ENCODE measurements at places on chromosomes 11 and 22.

DNA sequence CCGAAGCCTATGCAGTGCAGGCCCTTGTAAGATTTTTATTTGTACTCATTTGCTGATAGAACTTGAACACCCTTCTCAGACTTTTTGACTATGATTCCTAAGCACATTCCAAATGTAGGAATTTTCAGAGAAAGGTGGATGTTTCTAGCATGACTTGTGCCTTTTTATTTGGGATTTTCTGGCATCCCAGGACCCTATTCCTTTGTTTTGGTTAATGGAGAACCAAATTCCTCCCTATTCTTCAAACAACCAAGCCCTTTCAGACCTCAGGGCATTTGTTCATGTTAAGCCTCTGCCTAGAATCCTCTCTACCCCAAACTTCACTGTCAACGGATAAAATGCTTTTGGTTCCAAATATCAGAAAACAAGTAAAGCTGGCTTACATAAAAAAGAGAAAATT lies 371.1 kb downstream of the DDX10 start:
- DNase-seq = no peak

DNA sequence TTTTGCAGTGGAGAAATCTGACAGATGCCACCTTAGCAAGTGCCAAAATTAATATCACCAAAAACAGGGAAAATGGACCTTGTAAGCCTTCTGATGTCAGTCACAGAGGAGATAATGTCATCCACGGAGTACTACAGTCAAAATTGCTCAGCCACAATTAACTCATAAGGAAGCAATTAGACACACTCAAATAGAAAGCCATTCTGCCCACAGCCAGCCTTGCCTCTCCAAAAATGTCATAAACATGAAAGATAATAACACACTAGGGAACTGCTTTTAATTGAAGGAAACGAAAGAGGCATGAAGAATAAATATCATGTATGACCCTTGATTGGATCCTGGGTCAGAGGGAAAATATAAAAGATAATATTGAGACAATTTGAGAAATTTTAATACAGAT lies 505.6 kb upstream of the API5 start:
- DNase-seq = no peak

GRCh38 chr22:30266445-30267381 lies at the start of gene OSM:
TSS of gene OSM (minus strand) at chr22:30266851. CDS start at chr22:30266799, 52 bp downstream.
- DNase-seq = peak; percentile 76

DNA sequence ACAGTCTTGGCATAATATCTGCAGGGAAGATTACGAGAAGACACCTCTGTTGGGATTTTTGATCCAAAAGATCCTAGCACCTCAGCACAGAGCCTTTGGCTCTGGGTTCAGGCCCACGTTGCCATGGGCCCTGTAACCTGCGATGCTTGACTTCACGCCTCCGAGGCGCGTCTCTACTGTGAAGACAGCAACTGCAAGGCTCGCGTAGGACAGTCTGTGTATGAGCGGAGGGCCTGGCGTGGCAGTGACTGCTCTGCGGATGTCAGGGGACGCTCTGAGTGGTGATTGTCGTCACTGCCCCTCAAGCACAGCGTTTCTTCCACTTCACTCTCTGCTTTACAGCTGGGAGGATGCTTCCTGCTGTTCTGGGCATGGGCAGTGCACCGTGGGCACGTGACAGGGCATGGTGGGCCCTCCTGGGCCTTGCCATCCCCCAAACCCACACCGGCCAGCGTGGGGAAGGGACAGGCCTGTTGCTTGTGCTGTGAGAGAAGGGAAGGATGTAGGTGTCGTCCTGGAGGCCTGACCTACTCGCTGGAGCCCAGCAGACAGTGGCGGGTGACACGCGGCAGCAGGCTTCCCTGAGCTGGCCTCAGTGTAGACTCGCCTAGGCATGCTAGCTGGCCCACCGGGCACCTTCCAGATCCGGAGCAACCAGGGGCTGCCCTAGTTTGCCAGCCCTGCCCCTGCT lies 26.5 kb downstream of the GLB1L2 start:
- no peak for DNase-seq

DNA sequence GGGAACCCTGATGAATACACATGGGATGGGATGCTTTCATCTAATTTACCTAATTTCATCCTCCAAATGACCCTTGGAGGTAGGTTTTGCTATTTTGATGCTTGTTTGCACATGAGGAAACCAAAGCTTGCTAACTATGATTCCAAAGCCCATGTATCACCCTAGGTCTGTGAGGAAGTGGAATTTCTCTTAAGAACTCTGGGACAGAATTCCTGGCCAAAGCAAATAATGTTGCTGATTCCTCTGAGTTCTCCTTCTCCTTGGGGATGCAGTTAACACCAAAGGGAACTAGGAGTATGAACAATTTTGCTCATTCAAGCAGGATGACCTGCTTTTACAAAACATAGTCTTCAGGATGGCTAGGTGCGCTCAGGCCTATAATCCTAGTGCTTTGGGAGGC lies 80.0 kb downstream of the KCNC1 start:
- DNase-seq = no peak

GRCh38 chr22:25497716-25498115 lies 66.8 kb upstream of the GRK3 start:
- DNase-seq = no peak

- no peak for DNase-seq
These were observed 30.2 kb downstream of the GTF2H1 start for GRCh38 chr11:18352581-18352980.

DNA sequence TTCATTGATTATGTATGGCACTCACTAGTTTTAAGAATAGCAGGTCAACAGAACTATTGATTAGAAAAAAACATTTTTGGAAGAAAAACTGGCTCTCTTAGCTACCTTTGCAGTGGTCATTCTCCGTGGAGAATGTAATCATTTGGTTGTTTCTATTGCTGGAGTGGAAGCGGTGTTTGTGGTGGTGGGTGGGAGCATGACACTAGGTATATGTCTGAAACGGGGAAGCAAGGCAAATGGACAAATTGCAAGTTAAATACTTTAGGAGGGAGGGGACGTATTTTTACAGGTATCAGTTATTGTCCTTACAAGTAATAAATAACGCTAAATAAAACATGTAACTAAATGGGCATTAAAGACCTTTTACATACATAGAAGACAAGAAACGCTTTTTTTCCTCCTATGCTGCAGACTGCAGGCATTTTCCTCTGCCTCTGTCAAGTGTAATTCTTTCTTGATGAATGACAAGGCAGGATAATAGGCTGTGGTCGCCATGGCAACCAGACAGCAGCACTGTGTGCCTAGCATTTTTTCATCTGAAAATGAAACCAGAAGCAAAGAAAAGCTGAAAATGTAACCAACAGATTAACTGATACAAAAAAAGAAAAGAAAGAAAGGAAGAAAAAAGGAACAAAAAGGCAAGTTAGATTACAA lies 46.2 kb downstream of the BLID start:
- DNase-seq = peak; percentile 86

GRCh38 chr11:88535916-88536547 lies 198.5 kb upstream of the CTSC start:
- DNase-seq = no peak

DNA sequence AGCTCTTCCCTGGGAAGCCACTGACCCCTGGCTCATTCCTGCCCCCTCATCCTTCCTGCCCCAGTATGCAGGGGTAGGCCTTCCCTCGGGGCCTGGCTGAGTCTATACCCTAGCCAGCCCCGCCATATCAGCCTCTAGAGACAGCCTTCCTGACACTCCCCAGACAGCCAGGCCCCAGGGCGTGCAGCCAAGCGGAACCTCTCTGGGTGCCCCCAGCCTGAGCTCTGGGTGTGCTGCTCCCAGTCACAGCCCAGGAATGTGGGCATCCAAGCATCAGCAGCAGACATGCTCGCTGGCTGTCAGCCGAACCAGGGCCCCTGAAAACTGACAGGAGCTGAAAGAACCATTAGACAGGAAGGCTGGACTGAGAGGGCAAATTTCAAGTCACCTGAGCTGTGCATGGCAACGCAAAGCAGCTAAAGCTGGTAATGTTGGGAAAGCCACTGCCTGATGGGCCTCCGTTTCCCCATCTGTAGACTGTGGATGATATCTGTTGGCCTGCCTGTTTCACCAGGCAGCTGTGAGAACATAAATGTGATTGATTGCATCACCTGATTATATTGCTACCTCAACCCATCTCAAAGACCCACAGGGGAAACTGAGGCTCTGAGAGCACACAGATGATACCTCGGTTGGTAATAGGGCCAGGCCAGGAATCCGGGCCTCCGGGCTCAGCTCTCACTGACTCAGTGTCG lies 93.2 kb downstream of the LRRC32 start:
- peak; percentile 49 for DNase-seq

DNA sequence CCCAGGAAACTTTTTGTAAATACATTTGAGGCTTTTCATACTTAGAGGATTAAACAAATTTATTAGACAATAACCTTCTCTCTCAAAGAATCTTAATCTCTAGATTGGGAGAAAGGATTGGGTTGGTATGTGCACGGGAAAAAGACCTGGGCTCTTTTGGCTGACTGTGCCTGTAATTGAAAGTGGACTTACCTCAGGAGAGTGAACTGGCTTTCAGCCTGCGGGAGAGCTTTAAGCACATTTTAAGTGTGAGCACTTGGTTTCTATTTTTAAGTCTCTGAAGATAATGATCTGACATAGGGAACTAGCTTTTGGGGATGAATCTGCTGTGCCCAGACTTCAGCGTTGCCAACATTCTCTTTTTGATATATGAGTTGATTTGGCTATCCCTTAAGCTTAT lies 35.8 kb downstream of the UVRAG start:
- DNase-seq = no peak

DNA sequence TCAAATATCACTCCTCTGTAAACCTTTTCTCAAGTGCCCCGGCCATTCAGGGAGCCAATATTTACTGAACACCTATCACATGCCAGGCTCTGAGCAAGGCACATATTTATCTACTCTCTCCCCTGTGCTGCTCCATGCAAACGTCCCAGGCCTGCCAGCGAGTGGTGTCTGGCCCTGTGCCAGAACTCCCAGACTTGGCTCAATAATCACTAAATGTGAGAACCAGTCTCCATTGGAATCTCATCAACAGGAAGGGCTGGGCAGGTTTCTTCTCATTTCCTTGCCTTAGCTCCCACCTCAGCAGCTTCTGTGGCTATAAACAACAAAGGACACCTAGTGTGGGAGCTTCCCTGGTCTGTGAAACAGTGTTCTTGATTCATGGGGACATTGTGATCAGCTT lies 21.7 kb downstream of the RASSF10 start:
- peak; percentile 43 for DNase-seq

DNA sequence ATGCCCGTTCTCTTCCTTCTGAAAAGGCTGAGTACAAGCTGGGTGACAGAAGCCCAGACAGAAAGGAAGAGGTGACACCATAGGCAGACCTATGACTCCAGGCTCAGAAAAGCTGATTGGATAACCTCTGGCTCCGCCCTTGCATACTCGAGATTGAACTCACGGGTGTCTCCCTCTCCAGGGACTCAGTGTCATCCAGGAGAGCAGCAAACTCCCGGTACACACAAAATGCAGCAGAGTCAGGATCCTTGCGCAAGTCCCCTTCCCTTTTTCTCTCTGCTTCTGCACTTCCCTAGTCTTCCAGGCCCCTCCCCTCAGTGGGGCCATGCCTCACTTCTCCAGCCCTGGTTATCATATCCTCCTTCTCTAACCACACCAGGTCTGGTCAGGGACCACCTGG lies 9.8 kb downstream of the SCN4B start:
- peak; percentile 46 for DNase-seq

- peak; percentile 43 for DNase-seq
These were observed 5.8 kb downstream of the SELENOO start for GRCh38 chr22:50206599-50206998.
